GM13977 (cell line): ENCODE measurements at places on chromosomes 2 and 18.

- DNase-seq: no peak
Observed at GRCh38 chr2:239716536-239717318, 308.4 kb downstream of the NDUFA10 start.

DNA sequence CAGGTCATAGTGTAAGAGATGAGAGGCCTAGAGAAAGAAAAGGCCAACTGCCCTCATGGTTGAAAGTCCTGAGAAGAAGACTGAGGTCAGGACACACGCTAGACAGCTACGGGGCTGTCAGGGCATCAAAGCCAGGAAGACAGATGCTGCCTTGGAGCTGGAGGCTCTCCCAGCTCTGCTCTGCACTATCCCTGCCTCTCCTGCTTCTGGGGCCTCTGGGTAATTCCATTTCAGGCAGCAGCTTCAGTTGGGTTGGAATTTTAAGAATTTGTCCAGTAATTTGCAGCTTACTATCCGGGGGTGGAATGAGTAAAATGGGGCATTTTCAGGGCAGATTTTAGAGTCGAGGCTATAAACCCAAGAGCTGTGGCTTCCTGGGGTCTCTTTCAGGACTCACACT, 76.2 kb upstream of the CTAGE1 start:
- no peak for DNase-seq

DNA sequence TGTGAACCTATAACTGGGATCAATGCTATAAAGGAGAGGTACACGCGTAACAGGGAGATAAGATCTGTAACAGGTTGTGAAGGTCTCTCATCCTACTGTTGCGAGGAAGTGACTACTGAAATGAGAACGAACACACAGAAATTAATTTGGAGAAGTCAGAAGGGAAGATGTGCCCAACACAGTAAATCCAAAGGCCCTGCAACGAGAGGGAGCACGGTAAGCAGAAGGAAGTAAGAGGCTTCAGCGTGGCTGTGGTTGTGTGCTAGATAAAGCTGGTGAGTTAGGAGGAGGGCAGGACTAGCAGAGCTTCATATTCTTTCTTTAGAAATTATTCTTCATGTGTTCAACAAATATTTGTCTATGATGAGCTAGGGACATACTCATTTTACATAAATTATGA, 2.5 kb upstream of the ATG16L1 start:
- DNase-seq: no peak

DNA sequence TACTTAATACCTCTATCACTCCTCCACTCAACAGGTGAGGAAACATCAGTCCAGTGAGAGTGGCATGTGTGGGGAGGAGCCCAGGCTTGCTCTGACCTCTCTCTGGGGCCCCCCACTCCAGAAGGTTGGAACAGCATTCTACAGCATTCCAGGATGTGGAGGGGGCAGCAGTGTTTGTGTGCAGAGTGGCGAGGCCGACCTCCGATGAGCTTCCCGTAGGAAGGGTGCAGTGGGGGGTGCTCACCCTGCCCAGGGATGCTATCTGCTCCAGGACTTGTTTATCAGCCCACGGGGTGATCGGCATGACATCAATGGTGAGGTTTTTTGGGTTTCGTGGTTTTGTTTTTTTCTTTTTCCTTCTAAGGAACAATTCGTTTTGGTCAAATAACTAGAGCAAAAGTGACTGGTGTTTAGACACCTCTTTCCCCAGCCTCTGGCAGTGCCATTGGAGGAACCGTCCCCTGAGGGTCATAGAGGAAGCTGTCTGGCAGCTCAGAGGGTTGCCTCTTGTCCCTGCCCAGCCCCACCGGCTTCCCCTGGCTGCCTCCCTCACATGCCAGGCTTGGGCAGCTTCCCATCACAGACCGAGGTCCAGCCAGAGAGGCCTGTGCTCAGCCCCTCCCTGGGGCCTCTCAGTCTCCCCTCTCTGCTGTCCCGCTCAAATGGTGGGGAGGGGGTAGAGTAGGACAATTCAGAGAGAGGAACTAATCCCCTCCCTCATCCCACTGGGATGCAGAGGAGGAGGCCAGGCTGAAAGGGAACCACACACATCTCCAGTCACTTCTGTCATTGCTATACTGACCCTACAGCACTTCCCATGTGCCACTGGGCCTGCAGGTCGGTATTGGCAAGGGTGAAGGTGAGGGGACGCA, 96.5 kb downstream of the ZFP36L2 start:
- no peak for DNase-seq

GRCh38 chr18:7437870-7438269, 129.2 kb upstream of the PTPRM start:
- DNase-seq: no peak

- DNase-seq: no peak
Observed at GRCh38 chr2:17634997-17635396, 94.5 kb downstream of the VSNL1 start.

- DNase-seq: no peak
Observed at GRCh38 chr2:111189106-111189505, 68.4 kb downstream of the BCL2L11 start.
